Stimulated activated CD4-positive, alpha-beta T cell treated with anti-CD3 and anti-CD28 coated beads, Interleukin-1b, Interleukin-23, amount 100 ng/mL, for 1 hour (primary cell): ENCODE measurements at places on chromosomes 7 and 10.

DNA sequence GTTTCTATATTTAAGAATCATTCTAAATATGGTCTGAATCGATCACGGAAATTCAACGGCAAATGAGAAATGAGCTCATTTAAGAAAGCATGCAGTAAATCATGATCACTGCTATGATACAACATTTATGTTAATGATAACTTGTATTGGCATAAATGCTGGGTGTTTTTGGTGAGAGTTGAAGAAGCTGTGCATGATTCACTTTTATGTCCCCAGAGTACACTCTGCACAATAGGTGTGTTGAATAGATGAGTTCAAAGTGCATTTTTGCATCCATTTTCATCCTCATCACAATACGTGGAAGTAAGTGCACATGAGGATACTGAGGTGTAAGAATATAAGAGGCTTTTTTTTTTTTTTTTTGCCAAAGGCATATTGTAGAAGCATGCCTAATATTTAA lies 169.3 kb downstream of the PPP1R17 start:
- no peak for DNase-seq

- DNase-seq: no peak
Measured at GRCh38 chr10:49667991-49668390, 11.5 kb upstream of the C10orf53 start.

GRCh38 chr7:40223451-40224127 lies 88.8 kb downstream of the SUGCT start:
- no peak for DNase-seq

GRCh38 chr7:6178298-6179029 lies 94.0 kb downstream of the CYTH3 start:
- no peak for DNase-seq

DNA sequence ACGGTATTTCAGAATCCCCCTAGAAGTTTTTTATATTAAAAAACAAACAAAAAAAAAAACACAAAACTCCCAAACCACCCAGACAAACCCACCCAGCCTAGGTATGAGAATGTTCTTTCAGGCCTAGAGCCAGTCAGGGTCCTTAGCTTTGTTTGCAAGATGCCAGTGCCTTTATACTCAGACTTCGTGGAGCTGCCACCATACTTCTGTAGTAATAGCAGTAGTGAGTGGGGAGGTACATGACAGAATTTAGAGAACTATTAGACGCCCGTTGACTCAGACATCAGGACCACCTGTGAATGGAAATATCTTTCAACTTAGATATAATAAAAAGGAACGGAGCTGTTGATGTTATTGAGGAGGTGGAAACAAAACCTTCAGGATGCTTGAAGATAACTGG lies 138.2 kb upstream of the MKLN1 start:
- DNase-seq: no peak

DNA sequence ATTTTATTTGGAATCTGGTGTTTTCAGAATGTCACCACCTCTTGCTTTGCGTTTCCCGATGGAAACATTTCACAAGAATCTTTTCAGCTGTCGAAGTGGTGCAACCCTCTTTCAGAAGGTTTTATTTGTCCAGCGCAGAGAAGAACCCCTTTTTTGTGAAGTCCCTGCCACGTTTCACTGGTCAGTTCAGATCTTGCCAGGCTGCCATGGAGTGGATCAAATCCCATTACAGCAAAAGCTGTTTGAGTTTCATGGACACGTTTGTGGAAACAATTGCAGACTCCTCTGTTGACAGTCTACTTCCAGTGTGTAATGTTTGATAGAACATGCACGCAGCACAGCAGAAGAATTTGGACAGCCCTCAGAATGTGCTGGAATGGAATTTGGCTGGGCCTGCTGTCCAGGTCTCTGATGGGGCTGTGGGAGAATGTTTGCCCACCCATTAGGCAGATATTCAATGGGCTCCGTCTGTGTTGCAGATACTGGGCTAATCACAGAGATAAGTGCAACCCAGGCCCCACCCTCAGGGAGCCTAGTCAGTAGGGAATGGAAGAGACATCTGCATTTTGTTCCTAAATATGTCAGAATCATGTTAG lies 143.2 kb downstream of the GRK5 start:
- no peak for DNase-seq

DNA sequence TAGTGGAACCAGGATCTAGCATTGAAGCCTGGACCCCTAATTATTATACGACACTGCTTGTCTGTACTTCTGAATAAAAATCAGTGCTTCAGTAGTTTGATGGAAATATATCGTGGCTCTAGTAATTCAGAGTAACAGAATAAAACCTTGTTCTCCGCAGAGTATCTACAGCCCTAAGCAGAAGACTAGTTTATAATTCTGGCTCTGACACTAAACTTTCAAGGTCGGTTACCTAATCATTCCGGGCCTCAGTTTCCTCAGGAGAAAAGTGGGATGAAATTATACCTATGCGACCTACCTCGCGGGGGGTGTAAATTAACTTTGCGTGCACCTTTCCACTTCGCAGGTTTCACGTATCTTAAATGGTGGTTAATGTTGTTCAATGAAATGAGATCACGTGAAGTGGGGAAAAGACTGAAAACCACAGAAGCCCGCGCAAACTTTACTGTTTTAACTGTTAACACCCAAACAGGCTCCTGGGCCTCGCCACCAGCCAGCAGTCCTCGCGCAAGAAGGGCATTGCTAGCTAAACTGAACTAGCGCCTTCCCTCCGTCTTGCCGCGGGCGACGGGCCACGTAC lies 615 bp downstream of the THAP5 start:
- DNase-seq: no peak

DNA sequence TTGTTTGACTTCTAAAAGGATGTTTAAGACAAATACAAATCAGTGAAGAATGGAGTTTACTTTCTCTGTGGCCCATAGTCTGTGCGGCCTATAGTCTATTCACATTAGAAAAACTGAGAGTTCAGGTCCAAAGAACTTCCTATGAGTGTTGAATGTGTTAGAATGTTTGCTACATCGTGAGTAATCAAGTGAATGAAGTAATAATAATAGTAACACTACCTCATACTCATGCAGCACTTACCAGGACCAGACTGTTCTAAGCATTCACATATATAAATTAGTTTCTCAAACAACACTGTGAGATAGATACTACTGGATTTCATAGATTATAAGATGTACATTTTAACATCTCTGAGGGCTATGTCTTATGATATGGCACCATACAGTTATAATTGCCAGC lies 70.4 kb downstream of the RALA start:
- no peak for DNase-seq
